CD14-positive monocyte (primary cell): ENCODE measurements at places on chromosomes 7 and 10.

DNA sequence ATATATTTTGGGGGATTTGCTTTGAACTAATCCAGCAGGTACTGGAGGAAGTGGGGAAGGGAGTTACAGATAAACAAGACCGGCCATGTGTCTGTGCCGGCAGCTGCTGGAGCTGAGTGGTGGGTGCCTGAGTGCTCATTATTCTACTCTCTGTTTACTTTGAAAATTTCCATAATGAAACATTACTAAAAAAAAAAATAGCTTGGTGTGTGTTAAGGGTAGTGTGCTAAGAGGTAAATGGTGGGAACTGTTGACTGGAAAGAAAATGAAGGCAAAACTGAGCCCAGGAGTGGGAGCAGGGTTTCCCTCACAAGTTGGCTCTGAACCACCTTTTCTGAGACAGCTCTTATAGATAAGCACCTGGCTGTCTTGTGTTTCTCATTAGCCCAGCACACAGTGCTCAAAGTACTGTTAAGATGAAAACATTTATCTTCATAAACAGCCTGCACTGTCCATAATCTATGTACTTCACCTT is 50.6 kb downstream of the PARD3 start:
- no peaks in the 10 kb centered on the region for H3K36me3 ChIP-seq
- no peak for DNase-seq
- H3K4me1 ChIP-seq, result no peaks in the 10 kb centered on the region
- H3K27ac ChIP-seq, result no peak overlapping the region

DNA sequence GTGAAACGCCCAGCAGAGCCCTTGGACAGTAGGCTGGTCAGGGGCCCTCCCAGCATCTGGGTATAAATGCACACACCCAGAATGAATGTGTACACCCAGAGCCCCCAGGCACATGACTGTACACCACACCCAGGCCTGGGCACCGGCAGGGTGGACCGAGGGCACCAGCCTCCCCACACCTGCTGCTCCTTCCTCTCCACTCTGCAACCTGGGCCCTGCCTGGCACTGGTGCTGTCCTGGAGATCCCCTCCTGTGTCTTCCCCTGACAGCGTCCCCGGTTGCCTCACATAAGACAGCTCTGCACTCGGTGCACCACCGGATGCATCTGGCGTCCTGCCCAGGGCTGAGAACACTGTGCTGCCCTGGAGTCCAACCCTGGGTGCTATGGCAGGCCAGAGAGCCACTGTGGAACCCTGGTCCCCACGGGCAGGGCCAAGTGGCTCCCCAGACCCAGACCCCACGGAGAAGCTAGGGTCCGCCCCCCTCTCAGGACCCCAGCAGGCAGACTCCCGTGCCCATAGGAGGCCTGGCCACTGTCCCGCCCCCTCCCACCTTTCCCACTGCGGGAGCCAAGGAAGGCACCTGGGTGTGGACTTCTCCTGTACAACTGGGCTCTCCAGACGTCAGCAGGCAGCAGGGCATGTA is 6.6 kb downstream of the RASGEF1A start:
- no peaks in the 10 kb centered on the region for H3K4me1 ChIP-seq
- H3K36me3 ChIP-seq, result no peaks in the 10 kb centered on the region

DNA sequence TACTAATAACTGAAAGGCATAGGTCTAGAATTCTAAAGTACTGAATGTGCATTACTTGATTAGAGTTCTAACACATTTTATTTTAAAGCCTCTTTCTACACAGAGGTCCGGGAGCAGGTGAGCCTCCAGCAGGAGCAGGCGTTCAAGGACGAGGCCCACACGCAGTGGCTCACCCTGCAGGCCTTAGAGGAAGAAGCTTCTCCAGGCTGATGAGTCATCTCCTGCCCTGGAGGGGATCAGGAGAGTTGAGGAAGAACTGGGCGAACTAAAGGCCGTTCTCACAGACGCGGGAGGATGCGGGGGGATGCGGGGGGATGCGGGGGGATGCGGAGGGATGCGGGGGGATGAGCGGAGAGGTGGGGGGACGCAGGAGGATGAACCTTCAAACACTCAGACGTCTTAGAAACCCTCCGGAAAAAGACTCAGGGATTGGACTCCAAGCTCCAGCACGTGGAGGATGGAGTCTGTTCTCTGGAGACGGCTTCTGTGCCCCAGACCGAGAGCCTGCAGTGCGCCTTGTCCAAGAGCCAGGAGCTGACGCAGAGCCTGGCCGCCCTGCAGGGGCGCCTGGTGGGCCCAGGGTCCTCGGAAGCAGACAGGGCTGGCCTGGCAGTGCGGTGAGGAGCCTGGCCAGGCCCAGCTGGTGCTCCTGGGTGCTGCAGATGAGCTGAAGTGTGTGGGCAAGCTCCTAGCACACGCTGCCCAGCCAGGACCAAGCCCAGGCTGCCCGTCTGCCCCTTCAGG is 433.7 kb upstream of the TPK1 start:
- no peaks in the 10 kb centered on the region for H3K27me3 ChIP-seq
- no peaks in the 10 kb centered on the region for H3K36me3 ChIP-seq
- H3K4me1 ChIP-seq, result no peaks in the 10 kb centered on the region
- DNase-seq, result no peak

- no peaks in the 10 kb centered on the region for H3K36me3 ChIP-seq
- H3K27me3 ChIP-seq, result peaks cover 7% of the 10 kb centered on the region
- no peak overlapping the region for H3K27ac ChIP-seq
- DNase-seq, result no peak
Measured at GRCh38 chr10:123417414-123417813, 248.7 kb upstream of the GPR26 start.

DNA sequence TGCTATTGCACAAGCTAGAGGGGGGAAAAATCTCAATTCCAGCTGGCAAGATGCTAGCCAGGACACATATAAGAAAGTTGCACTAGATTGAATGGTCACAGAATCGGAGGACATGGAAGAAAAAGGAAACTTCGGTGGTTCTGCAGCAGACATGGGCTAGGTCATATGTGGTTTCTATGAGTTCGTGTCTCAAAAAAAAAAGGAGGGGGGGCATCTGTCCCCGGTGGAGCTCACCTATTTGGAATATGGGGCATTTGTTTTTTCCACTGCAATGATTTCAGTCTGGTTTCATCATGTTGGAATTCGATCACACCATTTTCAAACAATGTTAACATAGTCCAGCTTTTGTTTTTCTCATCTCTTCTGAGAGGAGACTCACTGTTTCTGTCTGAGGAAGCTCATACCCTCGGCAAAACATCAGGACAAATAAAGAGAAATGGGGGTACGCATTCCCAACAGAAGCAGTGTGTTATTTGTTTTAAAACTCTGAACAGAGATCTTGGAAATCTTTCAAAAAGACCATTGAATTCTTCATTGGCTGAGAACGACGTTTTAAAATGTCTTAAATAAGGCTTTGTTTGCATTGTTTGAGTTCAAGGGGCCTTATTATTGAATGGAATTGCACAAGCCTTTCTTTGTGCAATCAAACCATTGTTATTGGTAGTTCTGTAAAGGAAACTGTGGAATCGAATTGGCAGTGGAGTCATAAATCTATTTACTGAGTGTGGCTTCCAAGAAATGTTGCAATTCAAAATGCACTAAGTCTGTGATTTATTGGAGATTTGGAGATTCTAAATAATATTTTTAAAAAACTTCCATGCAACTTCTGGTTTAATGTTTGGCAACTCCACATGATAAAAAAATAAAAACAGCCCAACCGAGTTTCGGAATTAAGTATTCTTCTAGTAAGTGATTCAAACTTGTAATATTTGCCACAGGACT is 173.2 kb downstream of the RTKN2 start:
- H3K27me3 ChIP-seq, result no peaks in the 10 kb centered on the region
- DNase-seq, result no peak
- no peak overlapping the region for H3K27ac ChIP-seq
- no peaks in the 10 kb centered on the region for H3K4me1 ChIP-seq
- H3K4me3 ChIP-seq, result no peak overlapping the region

DNA sequence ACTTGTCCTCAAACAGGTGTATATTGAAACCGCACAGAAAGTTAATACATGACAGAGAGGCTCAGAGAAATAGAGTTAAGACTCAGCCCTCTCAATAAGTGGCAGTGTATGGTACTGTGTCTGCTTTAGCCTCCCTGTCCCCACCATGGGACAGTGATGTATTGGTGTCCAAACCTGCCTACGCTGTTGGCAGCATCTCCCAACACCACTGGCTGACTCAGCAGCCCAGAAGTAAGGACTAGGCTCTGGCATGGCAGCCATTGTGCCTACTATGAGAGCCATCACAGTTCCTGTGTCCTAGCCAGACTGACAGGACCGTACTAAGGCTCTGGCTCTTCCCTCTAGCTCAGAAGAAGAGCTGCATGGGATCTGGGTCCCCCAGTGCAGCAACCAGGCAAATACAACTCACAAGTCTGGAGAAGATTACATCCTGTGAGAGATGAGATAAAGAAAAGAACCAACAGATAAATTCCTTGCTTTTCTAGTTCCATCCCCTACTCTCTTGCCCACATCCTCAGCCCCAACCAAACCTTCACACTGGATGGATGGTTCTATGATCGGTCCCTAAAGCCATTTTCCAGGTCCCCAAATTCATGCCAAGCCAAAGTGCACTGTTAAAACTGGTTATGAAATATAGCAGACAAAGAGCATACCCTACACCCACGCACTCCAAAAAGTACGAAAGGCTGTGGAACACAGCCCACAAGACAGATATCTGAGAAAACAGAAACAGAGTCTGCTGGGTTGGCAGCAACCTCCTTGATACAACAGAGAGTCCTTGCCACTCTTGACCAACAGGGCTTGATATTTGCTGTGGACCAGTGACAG is 44.1 kb upstream of the DMTF1 start:
- no peak overlapping the region for H3K27ac ChIP-seq
- no peak overlapping the region for H3K4me3 ChIP-seq
- no peaks in the 10 kb centered on the region for H3K36me3 ChIP-seq
- no peaks in the 10 kb centered on the region for H3K4me1 ChIP-seq

- H3K36me3 ChIP-seq, result peaks cover 7% of the 10 kb centered on the region
- peaks cover 51% of the 10 kb centered on the region for H3K4me1 ChIP-seq
- peak overlapping the region; percentile 52 for H3K27ac ChIP-seq
- peaks cover 18% of the 10 kb centered on the region for H3K27me3 ChIP-seq
- peak overlapping the region; percentile 78 for H3K4me3 ChIP-seq
Measured at GRCh38 chr10:102227050-102227449, 951 bp downstream of the ELOVL3 start.

GRCh38 chr10:43255634-43256431 is 11.0 kb downstream of the RASGEF1A start:
- H3K27me3 ChIP-seq, result no peaks in the 10 kb centered on the region
- no peaks in the 10 kb centered on the region for H3K36me3 ChIP-seq
- no peak overlapping the region for H3K4me3 ChIP-seq
- no peak overlapping the region for H3K27ac ChIP-seq
- DNase-seq, result no peak
- no peaks in the 10 kb centered on the region for H3K4me1 ChIP-seq

DNA sequence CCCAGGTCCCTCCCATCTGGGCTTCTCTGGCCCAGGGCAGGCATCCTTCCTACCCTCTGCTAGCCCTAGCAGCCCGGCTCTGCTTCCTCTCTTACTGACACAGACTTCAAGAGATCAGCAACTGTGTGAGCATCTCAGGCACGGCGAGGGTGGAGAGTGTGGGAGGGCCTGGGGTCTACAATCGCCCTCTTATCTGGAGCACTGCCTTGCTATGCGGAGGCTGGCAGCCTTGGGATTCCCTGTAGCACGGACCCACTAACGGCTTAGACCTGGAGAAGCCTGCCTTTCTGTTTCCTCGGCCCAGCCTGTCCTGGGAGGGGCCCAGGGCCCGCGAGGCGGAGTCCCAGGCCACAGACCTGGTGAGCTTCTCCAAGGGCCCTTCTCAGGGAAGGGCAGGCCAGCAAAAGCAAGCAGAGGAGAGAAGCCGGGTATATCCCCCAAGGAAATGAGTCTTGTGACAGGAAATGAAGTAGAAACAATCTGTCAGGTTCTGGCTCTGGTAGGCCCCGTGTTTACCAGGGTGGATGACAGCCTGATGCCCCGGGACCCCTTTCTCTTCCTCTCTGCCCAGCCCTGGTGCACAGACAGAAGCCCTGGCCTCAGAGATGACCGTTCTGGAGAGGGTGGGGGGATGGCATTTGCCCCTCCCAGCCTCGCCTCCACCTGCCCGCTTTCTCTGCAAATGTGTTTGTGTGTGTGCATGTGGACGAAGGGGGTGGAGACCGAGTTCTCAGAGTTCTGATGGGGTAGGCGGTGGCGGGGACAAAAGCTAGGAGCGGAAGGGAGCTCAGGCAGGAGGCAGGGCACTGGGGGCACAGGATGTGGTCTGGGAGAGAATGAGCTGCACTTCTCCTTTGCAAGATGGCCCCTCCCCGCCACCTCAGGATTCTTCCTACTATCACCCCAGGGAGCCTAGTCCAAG is 2.5 kb downstream of the LRCH4 start:
- peaks cover 34% of the 10 kb centered on the region for H3K4me1 ChIP-seq
- no peaks in the 10 kb centered on the region for H3K27me3 ChIP-seq
- peak overlapping the region; percentile 77 for H3K4me3 ChIP-seq
- peak; percentile 70 for DNase-seq

DNA sequence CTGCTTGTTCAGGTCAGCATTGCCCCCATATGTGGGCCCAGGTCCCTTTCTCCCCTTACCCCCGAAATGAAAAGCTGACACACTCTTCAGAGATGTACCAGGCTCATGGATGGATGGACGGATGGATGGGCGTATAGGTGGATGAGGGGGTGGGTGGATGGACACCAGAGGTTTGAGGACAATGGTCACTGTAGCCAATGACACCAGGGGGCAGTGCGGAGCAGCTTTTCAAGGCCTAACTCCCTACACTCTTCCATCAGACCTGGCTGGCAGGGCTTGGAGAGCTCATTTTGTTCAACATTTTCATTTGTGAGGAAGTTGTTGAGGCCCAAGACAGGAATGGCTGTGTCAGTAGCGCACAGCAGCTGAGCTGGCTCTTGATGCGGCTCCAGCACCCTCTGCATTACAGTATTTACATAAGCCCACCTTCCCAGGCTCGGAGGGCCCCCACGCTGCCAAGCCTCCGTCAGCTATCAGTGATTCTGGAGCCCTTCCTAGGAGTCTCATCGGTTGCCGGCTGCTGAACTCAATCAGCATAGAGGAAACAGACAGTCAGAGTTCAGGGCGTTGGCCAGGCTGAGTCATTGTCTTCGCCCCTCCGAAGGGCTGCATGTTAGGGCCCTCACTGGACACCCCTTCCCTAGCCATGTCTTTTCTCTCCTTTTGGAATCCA is 11.6 kb upstream of the FFAR4 start:
- no peaks in the 10 kb centered on the region for H3K27me3 ChIP-seq
- peak overlapping the region; percentile 92 for H3K27ac ChIP-seq
- H3K36me3 ChIP-seq, result no peaks in the 10 kb centered on the region
- DNase-seq, result peak; percentile 85

- H3K27ac ChIP-seq, result no peak overlapping the region
- DNase-seq, result no peak
- H3K36me3 ChIP-seq, result no peaks in the 10 kb centered on the region
- H3K4me1 ChIP-seq, result no peaks in the 10 kb centered on the region
- H3K27me3 ChIP-seq, result no peaks in the 10 kb centered on the region
- no peak overlapping the region for H3K4me3 ChIP-seq
Measured at GRCh38 chr7:79199266-79199665, 254.2 kb downstream of the MAGI2 start.

- DNase-seq, result no peak
- H3K27me3 ChIP-seq, result no peaks in the 10 kb centered on the region
- H3K4me3 ChIP-seq, result no peak overlapping the region
- no peaks in the 10 kb centered on the region for H3K36me3 ChIP-seq
- H3K4me1 ChIP-seq, result peaks cover 5% of the 10 kb centered on the region
Measured at GRCh38 chr10:17171141-17171641, 30.3 kb downstream of the TRDMT1 start.

- H3K27me3 ChIP-seq, result no peaks in the 10 kb centered on the region
- peak; percentile 20 for DNase-seq
- H3K27ac ChIP-seq, result no peak overlapping the region
Measured at GRCh38 chr7:80635998-80636397, 2.4 kb upstream of the CD36 start.
